ENCODE measurements at places on chromosomes 5 and 9.

DNA sequence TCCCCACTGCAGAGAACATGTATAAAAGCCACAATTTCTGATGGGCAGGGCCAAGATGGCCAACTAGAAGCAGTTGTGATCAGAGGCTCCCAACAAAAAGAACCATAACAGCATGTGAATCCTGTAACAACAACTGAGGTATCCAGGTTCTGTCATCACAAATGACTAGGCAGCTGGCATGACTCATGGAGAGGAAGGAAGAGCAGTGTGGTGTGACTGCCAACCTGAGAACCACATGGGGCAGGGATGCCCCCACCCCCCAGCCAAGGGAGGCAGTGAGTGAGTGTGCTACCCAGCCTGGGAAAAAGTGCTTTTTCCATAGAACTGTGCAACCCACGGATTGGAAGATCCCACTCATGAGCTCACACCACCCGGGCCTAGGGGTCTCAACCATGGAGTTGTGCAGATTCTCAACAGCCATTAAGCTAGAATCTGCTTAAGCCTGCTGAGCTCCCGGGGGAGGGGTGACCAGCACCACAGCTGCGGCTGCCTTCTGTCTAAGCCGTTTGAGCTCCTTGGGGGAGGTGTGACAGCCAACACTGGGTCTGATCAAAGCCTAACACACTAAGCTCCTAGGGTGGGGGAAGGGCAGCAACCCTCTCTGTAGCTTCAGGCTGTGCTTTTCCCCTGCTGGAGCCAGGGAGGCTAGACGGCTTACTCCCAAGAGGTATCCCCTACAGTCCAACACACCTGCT is 80.1 kb upstream of the DMAC1 start:
- no peak for DNase-seq

DNA sequence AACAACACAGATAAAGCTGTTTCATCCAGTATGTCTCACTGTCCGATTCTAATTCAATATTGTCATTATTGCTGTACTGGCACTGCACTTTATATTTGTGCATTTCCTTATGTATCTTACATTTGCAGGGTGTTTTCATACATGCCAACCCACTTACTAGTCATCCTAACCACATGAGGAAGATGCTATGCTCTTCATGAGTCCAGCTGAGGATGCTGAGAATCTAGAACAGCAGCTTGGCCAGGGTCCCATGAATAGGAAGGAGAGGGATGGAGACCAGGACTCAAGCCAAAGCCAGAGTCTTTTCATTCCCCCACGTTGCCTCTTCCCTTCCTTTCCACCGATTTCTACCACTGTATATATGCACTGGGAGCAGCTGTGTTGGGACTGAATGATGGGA is 292.8 kb upstream of the KLF4 start:
- no peak for DNase-seq

GRCh38 chr5:74622122-74622521 is 18.4 kb downstream of the ENC1 start:
- no peak for DNase-seq

DNA sequence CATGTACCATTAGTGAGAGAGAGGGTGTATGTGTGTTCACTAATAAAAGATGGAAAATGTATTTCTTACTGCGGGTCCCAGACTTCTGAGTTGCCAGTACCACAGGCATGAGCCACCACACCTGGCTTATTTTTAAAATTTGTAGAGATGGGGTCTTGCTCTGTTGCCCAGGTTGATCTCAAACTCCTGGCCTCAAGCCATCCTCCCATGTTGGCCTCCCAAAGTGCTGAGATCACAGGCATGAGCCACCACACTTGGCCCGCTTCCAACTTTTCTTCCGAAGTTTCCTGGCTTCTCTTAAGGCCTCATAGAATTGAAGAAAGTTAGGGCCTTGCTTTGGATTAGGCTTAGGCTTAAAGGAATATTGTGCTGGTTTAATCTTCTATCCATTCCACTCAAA is 40.4 kb upstream of the F2RL2 start:
- DNase-seq: no peak

DNA sequence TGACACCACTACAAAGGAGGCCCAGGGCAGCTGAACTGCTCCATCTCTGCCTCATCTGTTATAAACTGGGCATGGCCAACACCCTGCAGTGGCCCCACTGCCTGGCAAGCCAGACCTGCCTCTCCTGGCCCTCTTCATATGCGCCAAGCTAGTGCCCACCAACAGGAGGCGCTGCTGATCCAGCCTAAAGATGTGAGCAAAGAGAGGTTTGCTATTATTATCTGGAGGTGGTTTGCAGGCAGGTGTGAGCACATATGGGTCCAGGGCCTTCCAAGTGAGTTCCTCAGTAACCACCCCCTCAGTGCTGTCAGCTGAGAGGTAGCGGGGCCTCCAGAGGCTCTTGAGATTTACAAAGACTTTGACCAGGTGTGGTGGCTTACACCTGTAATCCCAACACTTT is 232.2 kb downstream of the SYK start:
- DNase-seq: no peak

- no peak for DNase-seq
These were observed 176.9 kb upstream of the ADAMTS16 start for GRCh38 chr5:4963265-4963664.

GRCh38 chr9:71755230-71755629 is 13.1 kb downstream of the CEMIP2 start:
- DNase-seq: no peak

DNA sequence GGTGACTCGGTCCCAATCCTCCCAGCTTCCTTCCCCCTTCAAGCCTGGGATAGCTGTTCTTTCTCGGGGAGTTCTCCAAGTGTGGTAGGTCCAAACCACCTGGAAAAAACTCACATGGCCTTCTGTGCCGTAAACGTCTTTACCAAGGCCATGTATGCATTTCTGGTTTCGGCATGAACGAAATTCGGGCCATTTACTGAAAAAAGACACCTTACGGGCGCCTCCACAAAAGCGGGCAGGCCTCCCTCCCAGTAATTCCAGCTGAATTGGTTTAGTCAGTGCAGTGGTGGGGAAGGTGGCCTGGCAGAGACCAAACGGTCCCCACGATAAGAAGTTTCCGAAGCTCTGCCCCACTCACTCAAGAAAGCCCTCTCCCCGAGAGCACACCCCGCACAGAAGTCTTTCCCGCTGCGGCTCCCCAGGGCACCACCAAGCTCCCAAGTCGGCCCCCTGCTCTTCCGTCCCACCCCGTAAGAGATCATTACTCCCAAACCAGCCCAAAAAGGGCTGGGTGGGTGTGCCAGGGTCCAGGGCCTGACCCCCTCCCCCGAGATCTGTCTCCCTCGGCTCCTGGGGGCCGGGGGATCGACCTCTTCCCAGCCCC is 86.3 kb upstream of the MELK start:
- DNase-seq: no peak

DNA sequence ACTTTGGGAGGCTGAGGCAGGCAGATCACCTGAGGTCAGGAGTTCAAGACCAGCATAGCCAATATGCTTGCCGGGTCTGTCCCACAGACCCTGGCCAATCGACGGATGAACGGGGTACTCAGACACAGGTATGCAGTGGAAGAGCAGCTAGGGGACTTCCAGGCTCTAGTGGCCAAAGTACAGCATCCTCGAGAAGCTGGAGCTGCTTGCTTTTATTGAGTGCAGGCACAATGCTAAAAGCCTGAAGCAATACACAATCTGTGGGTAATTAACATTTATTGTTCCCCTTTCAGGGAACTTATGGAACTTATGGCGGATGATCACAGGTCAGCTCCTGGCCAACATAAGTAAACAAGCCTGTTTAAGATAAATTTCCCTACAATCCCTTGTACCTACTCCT is 32.8 kb upstream of the SEMA4D start:
- DNase-seq: no peak

DNA sequence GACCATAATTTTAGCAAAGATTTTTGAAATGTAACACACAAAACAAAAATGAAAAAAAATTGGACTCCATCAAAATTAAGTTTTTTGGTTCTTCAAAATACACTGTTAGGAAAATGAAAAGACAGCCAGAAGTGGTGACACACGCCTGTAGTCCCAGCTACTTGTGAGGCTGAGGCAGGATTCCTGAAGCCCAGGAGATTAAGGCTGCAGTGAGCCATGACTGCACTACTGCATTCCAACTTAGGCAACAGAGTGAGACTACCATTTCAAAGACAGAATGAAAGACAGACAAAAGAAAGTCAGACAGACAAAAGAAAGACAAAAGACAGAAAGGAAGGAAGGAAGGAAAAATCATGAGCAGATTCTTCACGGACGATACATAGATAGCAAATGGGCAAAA is 7.5 kb downstream of the DIAPH1 start:
- no peak for DNase-seq

DNA sequence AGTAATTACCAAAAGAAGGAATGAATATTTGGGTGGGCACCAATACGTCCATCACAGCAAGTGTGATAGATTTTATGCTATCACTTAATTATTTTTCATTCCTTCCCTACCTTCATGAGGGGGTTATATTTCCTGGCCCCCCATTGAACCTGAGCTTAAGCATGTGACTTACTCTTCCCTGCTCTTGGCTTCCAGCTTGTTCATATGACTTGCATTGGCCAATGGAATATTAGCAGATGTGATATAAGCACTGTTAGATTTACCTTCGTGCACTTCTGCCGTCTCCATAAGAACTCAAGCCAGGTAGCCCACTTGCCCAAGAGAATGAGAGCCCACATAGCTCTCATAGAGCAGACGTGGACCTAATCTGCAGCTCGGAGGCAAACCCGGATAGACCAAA is 99.1 kb upstream of the SMARCA2 start:
- DNase-seq: no peak

- DNase-seq: no peak
These were observed 29.2 kb downstream of the NR4A3 start for GRCh38 chr9:99850736-99851499.

DNA sequence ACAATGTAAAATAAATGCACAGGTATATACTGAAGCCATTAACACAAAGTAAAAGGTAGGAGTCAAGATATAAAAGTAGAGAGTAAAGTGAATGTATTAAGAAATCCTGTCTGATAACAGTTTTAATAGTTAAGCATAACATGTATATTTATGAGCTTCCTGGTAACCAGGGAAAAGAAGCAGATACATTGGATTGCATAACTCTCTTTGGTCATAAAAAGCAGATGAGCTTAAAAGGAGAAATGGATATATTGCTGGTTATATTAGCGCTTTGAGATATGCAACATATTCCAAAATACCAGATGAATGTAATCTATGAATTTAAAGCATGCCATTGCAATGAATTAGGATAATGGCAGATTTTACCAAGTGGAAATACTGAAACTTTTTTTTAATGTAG is 6.2 kb upstream of the TNFSF8 start:
- DNase-seq: no peak

DNA sequence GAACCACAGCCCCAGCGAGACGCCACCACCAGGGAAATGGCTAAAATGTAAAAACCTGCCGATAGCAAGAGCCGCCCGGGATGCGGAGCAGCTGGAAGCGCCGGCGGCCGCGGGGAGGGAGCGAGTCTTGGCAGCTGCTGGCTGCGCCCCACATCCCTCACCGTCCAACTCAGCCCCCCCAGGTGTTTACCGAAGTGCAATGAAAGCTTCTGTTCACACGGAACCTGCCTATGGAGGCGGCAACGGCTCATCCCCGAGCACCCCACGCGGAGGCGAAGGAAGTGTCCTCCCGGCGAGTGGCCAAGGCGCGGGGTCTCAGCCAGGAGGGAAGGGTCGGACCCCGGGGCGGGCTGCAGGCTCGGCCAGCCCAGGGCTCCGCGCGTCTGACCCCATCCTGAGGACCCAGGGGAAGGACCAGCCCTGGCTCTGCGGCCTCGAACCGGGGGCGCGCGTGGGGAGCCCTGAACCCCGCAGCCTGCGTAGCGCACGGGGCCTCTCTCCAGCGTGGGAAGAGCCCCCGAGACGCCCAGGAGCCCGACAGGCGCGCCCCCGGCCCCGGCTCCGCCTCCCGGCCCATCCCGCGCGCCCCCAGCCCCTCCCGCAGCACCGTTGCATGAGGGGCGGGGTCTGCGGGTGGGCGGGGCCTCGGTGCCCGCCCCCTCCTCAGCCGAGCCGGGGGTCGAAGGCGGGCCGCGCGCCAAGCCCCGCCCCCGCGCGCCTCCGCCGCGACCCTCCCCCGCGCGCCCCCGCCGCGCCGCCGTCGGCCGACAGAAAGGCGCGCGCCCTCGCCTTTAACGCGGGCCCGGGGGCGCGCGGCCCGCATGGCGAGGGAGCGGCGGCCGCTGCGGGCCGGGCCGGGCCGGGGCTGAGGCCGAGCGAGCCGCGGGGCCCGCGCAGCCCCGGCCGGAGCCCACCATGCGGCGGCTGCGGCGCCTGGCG is at the start of gene DIPK1B:
DIPK1B (plus strand) TSS at position 822 of the 939 bp plus-strand sequence; CDS start at position 916, 94 bp downstream.
- DNase-seq: no peak

GRCh38 chr5:96730586-96730985 is 68.4 kb downstream of the CAST start:
- DNase-seq: no peak

- DNase-seq: no peak
These were observed 438.4 kb downstream of the ISL1 start for GRCh38 chr5:51821697-51822096.

- no peak for DNase-seq
These were observed 6.5 kb downstream of the STOM start for GRCh38 chr9:121363622-121363961.

GRCh38 chr9:12719431-12719830 is 26.2 kb downstream of the TYRP1 start:
- DNase-seq: no peak

- no peak for DNase-seq
These were observed 65.9 kb downstream of the ARHGAP26 start for GRCh38 chr5:142836048-142836447.

- no peak for DNase-seq
These were observed 282.0 kb downstream of the DMRT2 start for GRCh38 chr9:1332156-1332555.

Data from amygdala (tissue), 56 donors.